NCI-H446 (cell line): ENCODE measurements at places on chromosomes 7 and 10.

- DNase-seq = no peak
Observed at GRCh38 chr7:117901089-117901797, 28.0 kb upstream of the CTTNBP2 start.

DNA sequence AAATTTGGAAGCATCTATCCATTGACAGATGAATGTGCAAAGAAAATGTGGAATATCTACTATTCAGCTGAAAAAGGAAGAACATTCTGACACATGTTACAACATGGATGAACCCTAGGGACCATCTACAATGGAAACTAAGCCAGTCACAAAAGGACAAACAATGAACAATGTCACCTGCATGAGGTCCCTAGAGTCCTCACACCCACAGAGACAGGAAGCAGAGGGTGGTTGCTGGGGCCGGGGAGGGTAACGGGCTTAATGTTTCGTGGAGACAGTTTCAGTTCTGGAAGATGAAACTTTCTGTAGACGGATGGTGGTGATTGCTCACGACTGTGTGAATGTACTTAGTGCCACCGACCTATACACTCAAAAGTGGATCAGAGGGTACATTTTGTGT, 282.9 kb downstream of the ADARB2 start:
- DNase-seq = no peak

DNA sequence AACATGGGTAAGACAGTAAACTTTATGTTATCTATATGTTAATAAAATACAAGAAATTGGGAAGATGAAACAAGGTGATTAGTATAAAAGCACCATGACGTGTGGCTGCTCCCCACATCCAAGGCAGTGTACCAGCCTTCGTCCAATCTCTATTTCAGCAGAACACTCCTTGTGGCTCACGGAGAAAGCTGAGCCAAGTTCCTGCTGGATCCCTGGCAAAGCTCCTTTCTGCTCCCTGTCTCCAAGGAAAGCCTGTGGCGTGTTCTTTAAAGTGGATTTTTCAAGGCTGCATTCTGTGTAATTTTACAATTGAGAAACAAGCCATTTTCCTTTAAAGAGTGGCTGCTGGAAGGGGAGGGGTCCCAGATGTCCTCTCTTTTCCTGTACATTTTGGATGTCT, 467.3 kb downstream of the PTPRN2 start:
- no peak for DNase-seq

DNA sequence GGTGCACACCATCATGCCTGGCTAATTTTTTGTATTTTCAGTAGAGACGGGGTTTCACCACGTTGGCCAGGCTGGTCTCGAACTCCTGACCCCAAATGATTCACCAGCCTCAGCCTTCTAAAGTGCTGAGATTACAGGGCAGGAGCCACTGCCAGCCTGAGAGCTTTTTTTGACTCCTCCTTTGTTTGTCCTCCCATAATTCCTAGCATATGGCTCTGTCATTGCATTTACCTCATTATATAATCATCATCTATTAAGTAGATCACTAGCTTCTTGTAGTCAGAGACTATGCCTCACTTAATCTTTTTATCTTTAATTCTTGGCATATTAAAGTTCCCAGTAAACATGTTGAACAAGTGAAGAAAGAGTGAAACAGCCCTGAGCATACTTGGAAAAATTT, 82.1 kb downstream of the CPEB3 start:
- DNase-seq = no peak

GRCh38 chr7:30074422-30075030, 46.3 kb downstream of the PLEKHA8 start:
- DNase-seq = peak; percentile 23

DNA sequence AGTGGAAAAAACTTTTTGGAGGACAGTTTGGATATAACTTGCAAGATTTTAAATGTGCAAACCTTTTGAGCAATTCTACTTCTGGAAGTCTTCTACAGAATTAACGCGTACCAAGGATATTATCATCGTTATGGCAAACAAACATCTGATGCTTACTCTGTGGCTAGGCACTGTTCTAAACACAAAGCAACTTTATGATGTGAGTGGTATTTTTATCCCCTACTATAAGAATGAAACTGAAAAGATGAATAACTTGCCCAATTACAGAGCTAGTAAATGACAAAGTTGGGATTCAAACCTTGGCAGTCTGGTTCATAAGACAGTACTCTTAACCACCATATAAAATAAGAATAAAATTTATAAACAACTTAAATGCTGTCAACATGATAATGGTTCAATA, 15.8 kb downstream of the ASZ1 start:
- no peak for DNase-seq

DNA sequence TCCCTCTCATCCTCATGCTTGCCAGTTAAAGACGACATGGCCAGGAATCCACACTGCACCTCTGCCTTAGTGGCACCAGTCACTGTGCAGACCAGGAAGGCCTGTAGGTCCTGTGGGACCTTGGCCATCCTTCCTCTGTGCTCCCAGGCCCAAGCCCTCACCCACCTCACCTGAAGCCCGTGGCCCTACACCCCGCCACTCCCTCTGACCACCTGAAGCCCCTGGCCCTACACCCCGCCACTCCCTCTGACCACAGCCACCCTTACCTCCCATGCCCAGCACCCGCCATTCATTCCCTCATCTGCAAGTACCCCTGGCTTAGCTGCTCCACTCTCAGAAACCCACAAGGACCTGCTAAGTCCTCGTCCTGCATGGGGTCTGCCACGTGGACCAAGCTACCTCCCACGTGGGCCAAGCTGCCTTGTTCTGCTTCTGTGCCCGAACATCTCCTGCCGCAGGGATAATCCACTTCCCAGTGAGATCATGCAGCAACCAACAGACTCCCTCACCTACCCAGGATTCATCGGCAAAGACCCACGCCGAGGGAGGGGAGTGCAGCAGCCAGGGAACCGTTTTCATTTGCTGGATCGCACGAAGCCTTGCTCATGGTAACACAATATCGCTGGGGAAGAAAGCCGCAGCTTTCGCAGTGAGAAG, 151.2 kb downstream of the TCERG1L start:
- no peak for DNase-seq

- DNase-seq = no peak
Observed at GRCh38 chr10:77405771-77406241, 231.8 kb downstream of the KCNMA1 start.

- no peak for DNase-seq
Observed at GRCh38 chr10:308101-308500, 172.8 kb downstream of the ZMYND11 start.

- DNase-seq = no peak
Observed at GRCh38 chr7:10237306-10237705, 736.4 kb upstream of the PHF14 start.

GRCh38 chr7:114021135-114021534, 102.3 kb upstream of the PPP1R3A start:
- no peak for DNase-seq

DNA sequence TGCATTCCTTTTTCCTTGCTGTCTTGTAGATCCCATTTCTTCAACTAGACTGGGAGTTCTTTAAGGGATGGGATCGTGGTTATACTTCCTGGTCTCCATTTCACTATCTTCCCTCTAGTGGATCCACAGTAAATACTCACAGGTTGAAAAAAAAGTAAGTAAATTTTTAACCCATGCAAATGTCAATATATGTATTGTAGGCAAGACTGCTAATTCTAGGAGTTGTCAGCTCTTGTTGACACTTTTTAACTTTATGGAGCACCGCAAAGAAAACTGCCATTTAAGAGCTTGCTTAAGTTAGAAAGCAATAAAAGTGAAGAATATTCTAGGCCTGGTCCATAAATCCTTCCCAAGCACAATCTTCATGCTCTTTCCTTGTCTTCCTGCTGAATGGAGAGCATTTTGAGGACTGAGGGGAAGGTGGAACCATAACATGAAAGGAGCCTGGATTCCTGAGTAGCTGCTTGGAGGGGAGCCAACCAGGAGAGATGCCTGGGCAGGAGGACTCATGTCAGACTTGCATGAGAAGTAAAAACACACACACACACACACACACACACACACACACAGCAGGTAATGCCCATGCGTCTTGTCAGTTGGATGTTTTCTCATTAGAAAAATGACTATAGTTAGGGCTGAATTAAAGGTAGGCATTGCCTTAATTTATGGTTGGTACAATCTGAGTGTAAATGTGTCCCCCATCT, 32.2 kb downstream of the VWA2 start:
- DNase-seq = no peak

GRCh38 chr10:19518632-19519031, 297.6 kb upstream of the PLXDC2 start:
- no peak for DNase-seq
